ENCODE measurements at places on chromosomes 13 and 19.

DNA sequence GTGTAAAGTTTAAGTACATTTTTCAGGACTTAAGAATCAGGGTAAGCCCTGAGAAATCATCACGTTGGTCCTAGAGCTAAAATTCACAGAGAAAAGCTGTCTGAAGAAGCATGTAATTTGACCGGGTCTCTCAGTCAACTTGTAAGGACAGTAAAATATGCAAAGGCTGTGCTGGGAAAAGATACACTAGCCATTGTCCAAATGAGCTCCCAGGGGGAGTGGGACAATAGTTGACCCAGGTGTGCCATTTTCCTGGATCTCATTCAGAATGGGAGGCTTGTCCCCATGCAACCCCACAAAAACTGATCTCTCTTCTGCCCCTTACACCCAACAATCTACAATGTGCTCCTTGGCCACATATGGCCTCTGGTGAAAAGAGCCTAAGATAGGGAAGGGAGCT, 437.9 kb downstream of the KLF12 start:
- DNase-seq: no peak

- no peak for DNase-seq
These were observed 3.9 kb downstream of the RBM26 start for GRCh38 chr13:79402074-79402635.

GRCh38 chr19:48969276-48970138, 4.4 kb downstream of the FTL start:
- DNase-seq: no peak

DNA sequence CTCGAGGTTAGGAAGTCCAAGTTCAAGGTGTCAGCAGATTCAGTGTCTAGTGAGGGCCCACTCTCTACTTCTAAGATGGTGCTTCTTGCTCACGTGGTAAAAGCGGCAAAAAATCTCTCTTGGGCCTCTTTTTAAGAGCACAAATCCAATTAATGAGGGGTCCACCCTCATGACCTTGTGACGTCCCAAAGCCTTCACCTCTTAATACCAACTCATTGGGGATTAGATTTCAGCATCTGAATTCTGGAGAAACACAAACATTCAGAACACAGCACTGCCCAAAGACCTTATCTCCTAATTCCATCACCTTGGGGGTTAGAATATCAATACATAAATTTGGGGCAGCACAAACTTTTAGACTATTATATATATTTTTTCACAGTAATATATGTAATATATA, 146.4 kb upstream of the GPC6 start:
- DNase-seq: no peak

DNA sequence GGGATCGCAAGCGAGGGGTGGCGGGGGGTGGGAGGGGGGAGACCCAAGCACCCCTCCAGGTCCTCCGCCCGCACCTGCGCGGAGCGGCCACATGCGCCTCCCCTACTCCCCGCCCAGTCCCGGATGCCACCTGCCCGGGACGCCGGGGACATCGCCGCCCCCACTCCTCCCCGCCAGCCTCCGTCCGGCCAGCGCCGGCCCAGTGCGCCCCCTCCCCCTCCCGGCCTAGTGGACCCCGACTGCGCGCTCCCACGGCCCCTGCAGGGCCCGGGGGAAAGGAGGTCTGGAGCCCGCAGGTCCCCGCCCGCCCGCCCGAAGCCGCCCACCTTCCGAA, 263 bp downstream of the RHPN2 start:
- no peak for DNase-seq

- DNase-seq: no peak
These were observed 39.9 kb downstream of the ZNF146 start for GRCh38 chr19:36254848-36255247.
